ENCODE measurements at places on chromosomes 5 and 9. TPM values are rescaled to one million over a fixed set of nuclear protein-coding genes. Genes with fewer than 3 reads are reported as not detected.

The PCDHAC2 gene
- not detected for total RNA-seq

- no peak for DNase-seq
These were observed 124.3 kb upstream of the SLC25A48 start for GRCh38 chr5:135710045-135710675.

DNA sequence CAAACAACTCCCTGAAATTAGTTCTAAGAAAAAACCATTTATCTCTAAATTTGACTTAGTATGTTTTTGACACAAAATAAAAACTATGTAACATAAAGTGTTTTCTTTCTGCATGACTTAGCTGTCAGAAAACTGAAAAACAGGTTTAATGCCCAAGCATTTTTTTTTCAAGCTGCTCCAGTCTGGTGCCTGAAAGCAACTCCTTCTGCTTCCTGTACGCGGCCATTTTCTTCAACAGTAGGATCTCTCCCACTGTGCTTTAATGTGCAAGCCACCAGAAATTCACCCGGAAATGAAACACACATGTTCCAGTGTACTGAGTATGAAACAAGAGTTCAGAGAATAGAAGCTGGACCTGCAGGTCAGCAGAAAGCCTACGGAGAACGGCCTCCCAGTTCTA lies 161.2 kb downstream of the MED27 start:
- DNase-seq, result no peak

GRCh38 chr5:17838469-17838868 lies 204.2 kb downstream of the TAF11L14 start:
- DNase-seq, result no peak

GRCh38 chr9:13360188-13360587 lies 80.7 kb upstream of the MPDZ start:
- DNase-seq, result no peak

The C5orf58 gene
- 0.19 TPM for total RNA-seq

All from lower leg skin (tissue), 4 donors.